ENCODE measurements at places on chromosomes 4 and X. TPM values are rescaled to one million over a fixed set of nuclear protein-coding genes. Genes with fewer than 3 reads are reported as not detected.

- no peak for DNase-seq
- H3K27ac ChIP-seq: no peak overlapping the region
- H3K36me3 ChIP-seq: no peaks in the 10 kb centered on the region
- H3K4me1 ChIP-seq: no peaks in the 10 kb centered on the region
- H3K4me3 ChIP-seq: no peak overlapping the region
- no peaks in the 10 kb centered on the region for H3K27me3 ChIP-seq
These were observed 103.3 kb upstream of the RASGEF1B start for GRCh38 chr4:81574991-81575390.

PTPN13 gene
- 1.4 TPM for total RNA-seq

DNA sequence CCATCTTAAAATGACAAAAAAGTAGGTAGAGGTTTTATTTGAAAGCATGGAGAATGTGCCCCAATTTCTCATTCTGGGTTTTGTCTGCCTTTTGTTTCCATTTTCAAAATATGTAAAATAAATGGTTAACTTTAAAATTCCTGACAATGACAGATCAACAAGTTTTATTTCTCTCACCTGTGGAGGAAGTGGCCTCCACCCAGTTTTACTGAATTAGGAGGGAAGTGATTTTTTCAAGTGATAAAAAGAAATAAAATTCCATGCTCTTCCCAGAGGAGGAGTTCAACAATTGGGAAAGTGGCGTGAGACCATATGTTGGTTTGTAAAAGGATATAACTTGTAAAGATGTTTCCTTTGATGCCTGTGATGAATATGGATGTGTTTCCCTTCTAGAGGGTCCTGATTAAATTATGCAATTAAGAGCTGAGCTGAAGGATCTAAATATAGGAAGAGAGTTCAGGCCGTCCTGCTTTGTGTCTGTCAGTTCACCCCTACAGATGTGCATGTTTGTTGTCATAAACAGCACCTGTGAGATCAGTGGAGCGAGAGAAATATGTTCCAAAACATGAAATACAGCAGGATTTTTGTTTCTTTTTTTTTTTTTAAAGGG lies 19.5 kb downstream of the SMAD1 start:
- H3K27ac ChIP-seq: no peak overlapping the region
- H3K36me3 ChIP-seq: no peaks in the 10 kb centered on the region
- peaks cover 31% of the 10 kb centered on the region for H3K4me1 ChIP-seq
- no peak overlapping the region for H3K4me3 ChIP-seq
- DNase-seq: no peak
- no peaks in the 10 kb centered on the region for H3K27me3 ChIP-seq

DNA sequence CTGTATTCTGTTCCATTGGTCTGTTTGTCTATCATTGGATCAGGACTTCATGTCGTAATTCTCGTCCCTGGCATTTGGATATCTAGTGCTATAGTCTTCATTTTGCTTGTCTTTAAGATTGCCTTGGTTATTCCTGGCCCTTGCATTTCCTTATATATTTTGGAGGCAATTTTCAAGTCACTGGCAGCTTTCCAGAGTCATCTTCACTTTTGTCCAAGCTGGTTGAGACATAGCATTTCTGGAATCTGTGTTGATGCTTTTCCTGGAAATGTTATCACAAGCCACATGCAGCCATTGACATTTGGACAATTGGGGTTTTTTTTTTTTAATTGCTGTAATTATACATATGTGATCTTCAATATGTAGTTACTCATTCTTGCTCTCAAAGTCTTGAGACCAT lies 45.2 kb upstream of the HGFAC start:
- no peaks in the 10 kb centered on the region for H3K4me1 ChIP-seq
- no peak overlapping the region for H3K27ac ChIP-seq
- H3K36me3 ChIP-seq: no peaks in the 10 kb centered on the region

DNA sequence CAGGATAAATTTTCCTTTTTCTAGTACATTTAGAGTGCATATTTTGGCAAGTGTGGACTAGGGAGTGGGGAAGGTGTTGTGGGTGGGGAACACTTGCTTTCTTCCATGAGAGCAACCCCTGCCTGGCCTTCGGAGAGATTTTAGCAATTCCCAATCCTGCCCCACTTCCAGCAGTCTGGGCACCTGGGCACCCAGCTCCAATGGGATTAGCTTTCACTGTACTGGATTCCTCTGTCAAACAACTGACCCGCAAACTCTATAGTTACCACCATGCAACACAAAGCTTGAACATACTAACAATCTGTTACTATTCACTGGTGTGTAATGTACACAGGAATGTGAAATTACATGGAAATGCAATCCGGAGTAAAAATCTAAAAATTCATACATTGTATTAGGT lies 50.3 kb downstream of the SH3RF1 start:
- no peak overlapping the region for H3K27ac ChIP-seq
- no peaks in the 10 kb centered on the region for H3K36me3 ChIP-seq
- no peak overlapping the region for H3K4me3 ChIP-seq
- H3K27me3 ChIP-seq: no peaks in the 10 kb centered on the region
- no peaks in the 10 kb centered on the region for H3K4me1 ChIP-seq

- H3K27ac ChIP-seq: no peak overlapping the region
- H3K27me3 ChIP-seq: no peaks in the 10 kb centered on the region
- H3K4me1 ChIP-seq: no peaks in the 10 kb centered on the region
- no peaks in the 10 kb centered on the region for H3K36me3 ChIP-seq
- no peak for DNase-seq
- H3K4me3 ChIP-seq: no peak overlapping the region
These were observed 204.3 kb downstream of the PCDH7 start for GRCh38 chr4:30924495-30924894.

DNA sequence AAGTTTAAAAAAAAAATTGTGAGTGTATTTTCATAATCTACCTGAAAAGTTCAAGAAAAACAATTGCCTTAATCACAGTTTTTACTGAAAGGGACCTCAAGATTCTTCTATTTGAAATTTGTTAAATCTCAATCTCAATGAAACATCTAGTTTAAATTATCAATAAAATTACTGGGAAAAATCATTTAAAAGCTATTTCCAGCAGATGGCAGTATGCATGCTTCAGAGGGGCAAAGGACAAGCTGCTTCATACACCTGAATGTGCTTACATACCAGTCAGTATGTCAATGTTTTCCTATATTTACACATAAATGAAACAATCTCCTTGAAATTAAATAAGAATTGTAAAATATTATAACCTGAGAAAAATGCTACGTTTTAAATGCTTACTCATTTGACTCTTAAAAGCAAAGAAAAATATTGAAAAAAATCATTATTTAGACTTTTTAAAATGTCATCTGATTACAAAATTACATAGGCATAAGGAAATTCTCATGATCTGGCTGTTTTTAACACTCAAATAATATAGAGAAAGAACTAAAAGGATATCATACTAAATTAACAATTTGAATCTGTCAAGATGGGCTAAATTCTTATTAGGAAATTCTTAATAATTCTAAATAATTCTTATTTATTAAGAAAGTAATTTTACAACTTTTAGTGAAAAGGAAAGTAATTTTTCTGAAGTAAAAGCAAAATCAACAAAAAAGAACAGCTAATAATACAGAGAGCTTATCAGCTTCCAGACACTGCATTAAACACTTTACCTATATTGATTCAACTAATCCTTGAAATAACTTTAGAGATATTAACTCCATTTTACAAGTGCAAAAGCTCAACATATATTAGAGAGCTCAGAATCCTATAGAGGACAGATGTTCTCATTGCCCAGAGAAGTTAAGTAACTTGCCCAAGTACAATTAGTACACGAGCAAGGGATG lies 242.1 kb downstream of the ADAMTS3 start:
- no peak overlapping the region for H3K27ac ChIP-seq
- no peak overlapping the region for H3K4me3 ChIP-seq
- no peaks in the 10 kb centered on the region for H3K36me3 ChIP-seq
- H3K27me3 ChIP-seq: peaks cover 5% of the 10 kb centered on the region

SHOX gene
- total RNA-seq: not detected

- H3K4me1 ChIP-seq: no peaks in the 10 kb centered on the region
- H3K4me3 ChIP-seq: no peak overlapping the region
- no peaks in the 10 kb centered on the region for H3K27me3 ChIP-seq
- no peak overlapping the region for H3K27ac ChIP-seq
- DNase-seq: no peak
These were observed 16.4 kb upstream of the PGRMC2 start for GRCh38 chr4:128303986-128304385.

PLP1 gene
- total RNA-seq: not detected

- H3K36me3 ChIP-seq: no peaks in the 10 kb centered on the region
- no peaks in the 10 kb centered on the region for H3K4me1 ChIP-seq
- H3K27ac ChIP-seq: no peak within 1 kb of the TSS
- no peak within 1 kb of the TSS for H3K4me3 ChIP-seq
These were observed at the start of gene CXCL5 for GRCh38 chr4:73998040-73999011. TSS of gene CXCL5 (minus strand) at chr4:73998677. CDS start at chr4:73998581, 96 bp downstream.

GRCh38 chr4:116401293-116401692 lies 684.1 kb downstream of the TRAM1L1 start:
- no peaks in the 10 kb centered on the region for H3K27me3 ChIP-seq
- no peaks in the 10 kb centered on the region for H3K4me1 ChIP-seq
- H3K4me3 ChIP-seq: no peak overlapping the region
- DNase-seq: no peak
- H3K27ac ChIP-seq: no peak overlapping the region
- H3K36me3 ChIP-seq: no peaks in the 10 kb centered on the region

- H3K27ac ChIP-seq: no peak overlapping the region
- H3K27me3 ChIP-seq: no peaks in the 10 kb centered on the region
- DNase-seq: no peak
- H3K36me3 ChIP-seq: no peaks in the 10 kb centered on the region
- H3K4me3 ChIP-seq: peak overlapping the region; percentile 95
These were observed 1.6 kb downstream of the RP2 start for GRCh38 chrX:46838486-46838870.

DNA sequence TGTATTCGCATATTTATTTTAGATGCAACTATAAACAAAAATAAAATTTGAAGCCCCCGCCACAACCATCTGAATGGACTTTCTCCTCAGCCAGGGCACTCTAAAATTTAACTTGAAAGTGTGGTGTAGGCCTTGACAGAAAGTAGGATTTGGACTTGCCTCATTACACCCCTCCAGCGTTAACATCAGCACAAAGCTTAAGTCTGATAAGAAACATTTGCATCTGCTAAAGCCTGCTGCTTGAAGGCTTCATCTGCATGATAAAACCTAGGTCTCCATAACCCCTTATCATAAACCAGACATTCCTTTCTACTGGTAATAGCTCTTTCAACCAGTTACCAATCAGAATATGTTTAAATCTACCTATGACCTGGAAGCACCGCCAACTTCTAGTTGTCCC lies 1046.5 kb downstream of the FAT4 start:
- no peaks in the 10 kb centered on the region for H3K4me1 ChIP-seq
- H3K36me3 ChIP-seq: no peaks in the 10 kb centered on the region
- H3K4me3 ChIP-seq: no peak overlapping the region
- H3K27ac ChIP-seq: no peak overlapping the region
- no peak for DNase-seq

DNA sequence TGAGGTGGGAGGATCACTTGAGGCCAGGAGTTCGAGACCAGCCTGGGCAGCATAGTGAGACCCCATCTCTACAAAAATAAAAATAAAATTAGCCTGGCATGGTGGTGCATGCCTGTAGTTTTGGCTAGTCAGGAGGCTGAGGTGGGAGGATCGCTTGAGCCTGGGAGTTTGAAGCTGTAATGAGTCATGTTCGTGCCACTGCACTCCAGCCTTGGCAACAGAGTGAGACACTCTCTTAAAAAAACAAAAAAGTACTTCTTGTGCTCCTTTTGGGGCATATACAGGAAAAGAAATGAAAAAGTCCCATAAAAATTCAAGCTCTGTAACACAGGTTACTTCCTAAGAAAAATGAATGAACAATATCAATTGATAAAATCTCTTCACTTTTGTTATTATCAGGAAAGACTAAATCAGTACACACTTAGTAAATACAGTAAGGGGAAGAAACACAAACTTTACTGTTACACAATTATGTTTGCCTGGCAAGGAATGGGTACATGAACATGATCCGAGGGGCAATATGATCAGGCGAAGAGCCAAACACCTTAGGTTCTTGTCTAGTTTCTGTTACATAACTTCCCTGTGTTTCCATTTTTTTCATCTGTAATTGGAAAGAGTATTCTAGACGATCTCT lies 46.9 kb downstream of the CCDC158 start:
- H3K36me3 ChIP-seq: no peaks in the 10 kb centered on the region
- no peak overlapping the region for H3K4me3 ChIP-seq

DNA sequence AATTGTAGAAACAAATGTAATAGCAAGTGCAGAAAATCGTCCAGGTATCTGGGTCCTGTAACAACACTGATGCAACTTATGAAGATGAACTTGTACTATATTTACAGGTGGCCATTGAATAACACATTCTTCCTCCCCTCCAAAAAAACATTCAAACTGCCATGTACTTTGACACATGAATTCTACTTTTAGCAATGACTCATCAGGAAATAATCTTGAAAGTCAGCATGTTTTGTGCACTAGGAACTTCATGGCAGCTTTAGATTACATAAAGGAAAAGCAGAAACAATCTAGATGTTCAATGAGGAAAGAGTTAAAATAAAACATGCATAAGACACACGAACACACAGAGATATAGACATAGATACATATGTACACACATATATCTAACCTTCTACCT lies 2.5 kb downstream of the PABPC1L2A start:
- peaks cover 14% of the 10 kb centered on the region for H3K27me3 ChIP-seq
- no peak for DNase-seq
- no peak overlapping the region for H3K4me3 ChIP-seq
- H3K4me1 ChIP-seq: no peaks in the 10 kb centered on the region
- no peaks in the 10 kb centered on the region for H3K36me3 ChIP-seq

SSX2B gene
- not detected for total RNA-seq
